ENCODE measurements at places on chromosomes 5 and 9.

DNA sequence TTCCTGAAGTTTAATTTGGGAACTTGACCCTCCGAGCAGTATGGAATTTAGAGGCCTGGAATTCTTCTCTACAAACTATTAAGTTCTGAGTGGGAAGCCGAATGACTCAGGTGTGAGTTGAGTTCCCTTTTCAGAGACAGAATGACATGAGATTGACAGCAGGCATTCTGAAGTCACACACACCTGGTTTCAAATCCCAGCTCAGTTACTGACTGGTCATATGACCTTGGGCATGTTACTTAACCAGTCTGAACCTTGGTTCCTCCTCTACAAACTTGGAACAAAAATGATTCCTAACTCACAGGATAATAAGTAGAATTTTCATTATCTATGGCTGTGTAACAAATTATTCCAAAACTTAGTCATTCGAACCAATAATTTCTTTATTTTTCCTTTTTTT lies 45.5 kb upstream of the GPBP1 start:
- DNase-seq, result no peak

DNA sequence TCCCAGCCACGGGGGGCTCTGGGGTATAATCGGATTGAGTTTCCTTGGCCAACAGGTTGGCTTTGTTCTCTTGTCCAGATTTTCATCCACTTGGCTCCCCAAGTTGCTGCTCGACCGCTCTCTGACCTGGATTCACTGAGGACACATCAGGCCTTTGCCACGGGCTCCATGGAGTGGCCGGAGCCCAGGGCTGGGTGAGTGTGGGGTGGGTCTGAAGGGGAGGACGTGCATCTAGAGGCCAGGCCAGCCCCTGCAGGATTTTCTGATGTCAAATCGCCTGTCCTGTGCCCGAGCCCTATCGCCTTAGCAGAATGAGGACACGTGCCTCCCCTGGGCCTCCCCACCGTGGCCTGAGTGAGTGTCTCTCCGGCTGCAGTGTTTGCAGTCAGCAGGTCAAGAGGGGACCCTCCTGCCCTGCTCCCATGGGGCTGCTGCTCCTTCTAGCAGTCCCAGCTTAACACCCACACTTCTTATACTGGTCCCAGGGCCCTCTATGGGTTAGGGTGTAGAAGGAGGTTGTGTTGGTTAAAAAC lies 89.1 kb upstream of the BOD1 start:
- DNase-seq, result no peak

DNA sequence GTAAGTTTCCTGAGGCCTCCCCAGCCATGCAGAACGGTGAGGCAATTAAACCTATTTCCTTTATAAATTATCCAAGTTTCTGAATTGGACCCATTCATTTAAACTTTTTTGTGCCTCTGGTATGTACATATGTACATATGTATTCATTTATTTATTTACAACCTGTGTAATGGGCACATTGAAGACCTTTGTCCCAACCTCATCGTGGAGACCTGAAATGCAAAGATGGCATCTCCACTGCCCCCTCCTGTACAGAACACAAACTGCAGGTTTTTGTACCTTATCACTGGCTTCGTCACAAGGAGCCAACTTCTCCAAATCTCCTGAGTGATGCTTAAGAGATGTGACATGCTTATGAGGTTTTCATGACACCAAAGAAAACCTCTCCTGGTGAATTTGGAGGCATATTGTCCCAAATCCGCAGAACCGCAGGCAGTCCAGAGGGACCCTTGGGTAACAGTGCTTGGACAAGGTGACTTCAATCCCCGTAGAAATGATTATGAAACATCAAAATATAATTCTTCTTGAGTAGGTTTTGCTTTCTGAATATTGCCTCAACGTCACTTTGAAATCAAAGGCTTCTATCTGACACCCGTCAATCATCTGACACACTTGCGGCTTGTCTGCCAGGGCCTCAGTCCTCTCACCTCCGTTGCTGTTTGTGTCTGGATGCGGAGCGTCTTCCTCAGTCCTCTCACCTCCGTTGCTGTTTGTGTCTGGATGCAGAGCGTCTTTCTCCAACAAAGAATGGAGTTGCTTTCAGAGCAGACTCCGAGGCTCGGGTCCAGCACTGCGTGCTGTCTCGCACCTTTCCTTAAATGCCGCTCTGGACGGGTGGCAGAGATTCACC lies 135.0 kb upstream of the IRX4 start:
- no peak for DNase-seq

DNA sequence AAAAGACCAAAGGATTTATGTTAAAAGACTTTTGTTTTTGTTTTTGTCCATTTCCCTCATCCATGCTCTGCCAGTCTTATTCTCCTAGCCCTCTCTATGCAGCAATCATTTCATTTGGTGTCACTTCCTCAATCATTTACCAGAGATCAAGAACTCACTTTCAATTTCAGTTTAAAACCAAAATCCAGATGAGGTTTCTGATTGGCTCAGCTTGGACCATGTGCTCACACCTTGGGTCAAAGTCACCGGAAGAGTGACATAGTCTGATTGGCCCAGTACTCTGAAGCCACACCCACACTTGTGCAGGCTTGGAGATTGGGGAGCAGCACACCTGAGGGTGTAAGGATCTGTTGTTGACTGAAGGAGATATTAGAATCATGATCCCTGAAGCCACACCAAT lies 79.6 kb downstream of the TLR4 start:
- DNase-seq, result peak; percentile 30

GRCh38 chr9:92760494-92760893 lies 4.1 kb downstream of the BICD2 start:
- no peak for DNase-seq

- DNase-seq, result peak; percentile 91
Observed at GRCh38 chr9:33158843-33159776, 8.0 kb downstream of the B4GALT1 start.

DNA sequence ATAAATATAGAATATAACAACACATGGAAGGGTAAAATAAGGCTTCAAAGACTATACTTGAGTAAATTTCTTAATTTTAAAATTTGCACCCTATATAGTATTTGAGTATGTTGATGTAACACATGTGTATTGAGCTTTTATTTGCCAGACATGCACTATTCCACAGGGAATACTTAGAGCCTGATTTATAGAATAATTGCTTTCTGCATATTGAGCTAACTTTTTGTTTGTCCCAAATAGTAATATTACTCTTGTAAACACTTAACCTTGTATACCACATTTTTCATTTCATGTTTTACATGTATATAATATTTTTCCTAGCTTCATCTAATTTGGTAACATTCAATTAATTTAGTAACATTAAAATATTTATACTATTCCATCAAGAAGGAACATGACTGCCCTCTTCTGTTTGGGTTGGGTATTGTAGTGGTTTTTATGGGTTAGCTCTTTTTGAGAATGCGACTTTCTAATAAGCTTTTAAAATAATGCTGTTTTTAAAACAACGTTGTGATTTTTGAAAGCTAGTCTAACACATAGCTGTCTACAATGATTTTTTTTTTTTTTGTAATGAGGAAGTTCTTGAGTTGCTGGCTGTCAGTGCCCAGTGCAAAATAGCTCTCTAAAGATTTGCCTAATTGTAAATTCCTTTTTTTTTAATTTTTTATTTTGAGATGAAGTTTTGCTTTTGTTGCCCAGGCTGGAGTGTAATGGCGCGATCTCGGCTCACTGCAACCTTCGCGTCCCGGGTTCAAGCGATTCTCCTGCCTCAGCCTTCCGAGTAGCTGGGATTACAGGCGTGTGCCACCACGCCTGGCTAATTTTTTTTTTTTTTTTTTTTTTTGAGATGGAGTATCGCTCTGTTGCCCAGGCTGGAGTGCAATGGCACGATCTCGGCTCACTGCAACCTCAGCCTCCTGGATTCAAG lies 4.8 kb downstream of the SUB1 start:
- DNase-seq, result peak; percentile 17

DNA sequence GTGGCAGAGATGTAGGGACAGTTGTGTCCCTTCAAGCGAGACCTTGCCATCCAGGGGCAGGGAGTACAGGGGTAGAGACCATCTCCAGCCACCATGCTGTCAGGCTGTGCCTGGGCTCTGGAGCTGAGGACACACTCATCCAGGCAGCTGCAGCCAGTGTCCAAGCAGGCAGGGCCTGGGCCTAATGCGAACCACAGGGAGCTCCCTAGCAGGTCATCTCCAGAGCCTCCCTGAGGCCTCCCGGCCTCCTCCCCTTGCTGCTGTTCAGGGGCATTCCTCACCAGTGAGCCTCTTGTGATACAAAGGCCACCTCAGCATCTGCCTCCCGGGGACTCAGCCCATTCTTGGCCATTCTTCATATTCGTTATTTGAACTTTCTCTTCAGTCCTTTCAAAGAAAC lies 35.0 kb downstream of the TPPP start:
- peak; percentile 11 for DNase-seq

DNA sequence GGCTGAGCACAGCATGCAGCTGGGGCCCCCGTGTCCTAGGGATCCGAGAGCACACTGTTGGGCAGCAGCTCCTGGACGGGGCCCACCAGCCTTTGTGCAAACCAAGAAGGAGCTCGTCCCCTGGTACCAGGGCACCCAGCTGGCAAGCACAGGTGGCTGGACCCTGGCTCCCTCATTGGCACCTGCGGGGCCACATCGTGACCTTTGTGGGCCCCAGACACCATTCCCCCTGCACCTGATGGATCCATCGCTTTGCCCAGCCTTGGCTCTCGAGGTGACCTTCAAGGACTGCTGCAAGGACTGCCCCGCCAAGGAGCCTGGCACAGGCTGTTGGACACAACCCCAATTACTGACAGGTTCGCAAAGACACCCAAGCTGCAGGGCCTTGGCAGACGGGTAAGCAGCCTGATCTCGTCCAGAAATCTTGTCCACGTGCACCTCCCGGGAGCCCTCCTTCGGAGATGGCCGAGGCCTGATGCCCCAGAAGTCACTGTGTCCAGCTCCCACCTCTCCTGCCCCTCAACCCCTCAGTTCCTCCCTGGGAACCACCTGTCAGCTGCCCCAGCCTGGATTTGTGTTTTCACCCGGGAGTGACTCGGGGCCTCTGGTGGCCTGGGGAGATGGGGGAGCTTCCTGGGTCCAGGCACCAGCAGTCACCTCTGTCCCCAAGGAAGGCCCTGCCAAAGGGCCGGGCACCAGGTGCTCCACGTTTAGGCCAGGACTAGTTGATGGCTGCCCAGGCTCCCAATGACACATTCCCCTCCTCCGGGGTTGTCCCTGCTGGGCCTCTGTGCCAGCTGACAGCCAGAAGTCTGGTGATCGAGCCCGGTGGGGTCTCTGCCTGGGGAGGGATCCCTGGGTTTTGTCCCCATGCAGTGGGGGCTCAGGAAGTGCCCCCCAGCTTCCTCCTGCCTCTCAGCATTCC lies 137.1 kb upstream of the PPP1R26 start:
- DNase-seq, result no peak

- no peak for DNase-seq
Observed at GRCh38 chr9:96419691-96419969, 1.5 kb upstream of the ZNF367 start.
